Spleen (tissue), 13 donors: ENCODE measurements at places on chromosomes 11 and 22. TPM values are rescaled to one million over a fixed set of nuclear protein-coding genes. Genes with fewer than 3 reads are reported as not detected.

GRCh38 chr11:67416416-67417335 lies 1.2 kb downstream of the CARNS1 start:
- peak; percentile 92 for DNase-seq

DNA sequence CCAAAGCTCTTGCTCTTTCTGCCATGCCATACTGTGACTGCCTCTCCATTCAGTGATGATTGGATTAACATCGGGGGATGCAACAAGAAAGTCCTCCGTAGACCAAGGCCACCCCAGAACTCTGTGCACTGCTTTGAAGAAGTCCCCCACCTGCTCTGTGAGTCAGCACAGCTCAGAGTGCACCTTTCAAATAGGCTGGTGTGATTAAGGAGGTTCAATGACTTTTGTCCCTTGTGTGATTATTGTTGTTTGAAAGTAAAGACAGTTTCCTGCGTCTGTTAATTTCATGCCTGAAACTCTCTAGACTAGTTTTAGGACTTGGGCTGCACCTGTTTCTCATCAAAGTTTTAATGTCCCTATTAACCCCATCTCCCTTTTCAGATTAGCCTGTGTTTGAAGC lies 33.0 kb upstream of the DBX1 start:
- DNase-seq: no peak

- no peak for DNase-seq
These were observed 43.2 kb upstream of the CLMP start for GRCh38 chr11:123238297-123238696.

GRCh38 chr11:99632969-99633368 lies 612.2 kb downstream of the CNTN5 start:
- DNase-seq: no peak

GRCh38 chr11:120343429-120343828 lies 7.2 kb downstream of the ARHGEF12 start:
- no peak for DNase-seq

DNA sequence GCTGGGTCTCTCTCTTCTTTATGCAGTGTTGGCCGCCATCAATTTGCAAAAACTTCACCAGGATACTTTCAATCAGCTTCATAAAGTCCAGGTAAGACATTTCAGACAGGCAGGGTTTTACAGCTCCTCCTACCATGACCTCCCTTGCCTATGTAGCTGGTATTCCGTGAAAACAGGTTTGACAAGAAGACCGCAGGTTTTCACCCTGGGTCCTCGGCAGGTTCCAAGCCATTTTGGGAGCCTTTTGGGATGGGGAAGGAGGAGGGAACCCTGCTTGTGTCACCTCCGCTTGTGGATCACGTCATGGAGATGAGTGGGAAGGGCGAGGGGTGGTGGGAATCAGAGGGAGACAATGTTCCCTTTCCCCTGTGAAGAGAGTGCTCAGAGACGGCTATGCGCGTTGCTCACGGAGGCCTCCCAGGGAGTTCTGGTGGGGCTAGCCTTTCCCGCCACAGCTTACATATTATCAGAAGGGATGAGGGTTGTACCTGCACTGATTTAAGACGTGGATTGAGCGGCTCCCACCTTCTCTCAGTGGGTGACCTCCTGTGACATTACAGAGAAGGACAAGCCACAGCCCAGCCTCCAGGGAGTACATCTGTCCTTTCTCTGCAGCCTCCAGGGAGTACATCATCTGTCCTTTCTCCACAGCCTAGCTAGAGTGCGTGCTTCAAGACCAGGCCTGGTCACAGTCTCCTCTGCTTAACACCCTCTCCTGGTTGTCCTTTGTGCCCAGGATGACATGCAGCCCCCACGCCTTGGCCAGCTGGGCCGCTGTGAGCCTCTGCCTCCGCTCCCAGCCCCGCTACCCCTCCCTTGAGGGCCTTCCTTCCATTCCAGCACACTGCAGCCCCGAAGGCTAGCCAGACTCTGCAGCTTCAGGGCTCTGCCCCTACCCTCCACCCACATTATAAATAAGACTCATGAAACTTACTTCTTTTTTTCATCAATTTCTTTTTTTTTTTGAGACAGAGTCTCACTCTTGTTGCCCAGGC lies 17.2 kb downstream of the GLB1L3 start:
- no peak for DNase-seq

DNA sequence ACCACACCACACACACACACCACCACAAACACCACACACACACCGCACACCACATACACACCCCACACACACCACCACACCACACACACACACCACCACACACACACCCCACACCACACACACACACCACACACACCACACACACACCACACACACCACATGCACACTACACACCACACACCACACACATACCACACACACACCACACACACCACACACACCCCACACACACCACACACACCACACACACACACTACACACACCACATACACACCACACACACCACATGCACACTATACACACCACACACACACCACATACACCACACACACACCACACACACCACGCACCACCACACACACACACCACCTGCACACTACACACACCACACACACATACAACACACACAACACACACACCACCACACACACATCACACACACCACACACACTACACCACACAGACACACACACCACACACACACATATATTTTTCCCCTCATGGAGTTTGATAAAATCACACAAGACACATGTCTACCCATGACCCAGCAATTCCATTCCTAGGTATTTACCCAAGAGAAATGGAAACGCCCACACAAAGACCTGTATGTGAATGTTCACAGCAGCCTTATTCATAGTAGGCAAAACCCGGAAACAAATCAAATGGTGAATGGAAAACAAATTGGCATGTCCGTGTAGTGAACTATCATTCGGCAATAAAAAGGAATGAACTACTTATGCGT lies 14.3 kb downstream of the CD5 start:
- DNase-seq: no peak

- no peak for DNase-seq
These were observed 26.3 kb downstream of the PRCP start for GRCh38 chr11:82873919-82874333.

DNA sequence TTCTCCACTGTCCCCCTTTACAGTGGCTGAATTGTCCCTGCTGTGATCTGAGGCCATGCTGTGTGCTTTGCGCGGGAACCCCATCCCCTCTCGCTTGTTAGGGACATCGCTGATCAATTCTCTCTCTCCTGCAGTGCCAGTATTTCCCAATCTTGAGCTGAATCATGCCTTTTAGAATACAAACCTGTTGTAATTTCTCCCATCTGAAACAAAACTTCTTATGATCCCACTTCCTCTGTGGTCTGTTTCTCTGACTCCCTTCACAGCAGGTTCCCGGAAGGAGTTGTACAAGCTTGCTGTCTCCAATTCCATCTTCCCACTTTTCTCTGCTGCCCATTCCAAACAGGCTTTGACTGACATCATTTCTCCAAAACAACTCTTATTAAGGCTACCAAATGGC lies 16.8 kb downstream of the ADAMTS15 start:
- DNase-seq: no peak

- no peak for DNase-seq
These were observed 3.3 kb downstream of the SCGB1D2 start for GRCh38 chr11:62245271-62245753.

- DNase-seq: no peak
These were observed 5.7 kb downstream of the CHRNA10 start for GRCh38 chr11:3665336-3666022.

- DNase-seq: no peak
These were observed 44.5 kb downstream of the FEZ1 start for GRCh38 chr11:125451400-125452124.

- DNase-seq: no peak
These were observed 41.0 kb upstream of the CD5 start for GRCh38 chr11:61061081-61061826.

DNA sequence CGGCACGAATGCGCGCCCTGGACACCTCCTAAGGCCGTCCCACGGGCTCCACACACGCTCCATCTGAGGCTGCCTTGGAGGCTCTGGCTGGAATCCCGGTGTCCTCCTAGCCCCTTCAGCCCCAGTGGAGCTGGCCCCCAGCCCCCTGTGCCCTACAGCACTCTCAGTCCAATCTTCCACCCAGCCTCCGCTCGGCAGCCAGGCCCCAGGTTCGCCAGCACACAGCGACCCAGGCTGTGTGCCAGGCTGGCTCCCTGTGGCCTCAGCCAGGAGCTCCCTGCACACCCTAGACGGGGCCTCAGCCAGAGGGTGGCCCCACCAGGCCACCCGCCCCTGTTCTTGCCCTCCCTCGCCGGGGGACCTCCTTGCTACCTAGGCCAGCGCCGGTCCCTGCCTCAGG lies 18.6 kb downstream of the MOB2 start:
- no peak for DNase-seq

- DNase-seq: peak; percentile 42
These were observed 209.2 kb upstream of the TBCEL start for GRCh38 chr11:120814531-120815318.

GRCh38 chr22:17272511-17272991 lies 53.3 kb upstream of the ADA2 start:
- DNase-seq: peak; percentile 30

- no peak for DNase-seq
These were observed 16.2 kb upstream of the FADD start for GRCh38 chr11:70186936-70187335.

- DNase-seq: no peak
These were observed 93.7 kb downstream of the JRKL start for GRCh38 chr11:96483374-96483955.

GRCh38 chr22:42863349-42863961 lies 6.4 kb upstream of the ARFGAP3 start:
- DNase-seq: no peak

- DNase-seq: no peak
These were observed 28.8 kb downstream of the YAP1 start for GRCh38 chr11:102139081-102139498.

GRCh38 chr22:22176929-22177616 lies 67.5 kb upstream of the VPREB1 start:
- DNase-seq: no peak

DNA sequence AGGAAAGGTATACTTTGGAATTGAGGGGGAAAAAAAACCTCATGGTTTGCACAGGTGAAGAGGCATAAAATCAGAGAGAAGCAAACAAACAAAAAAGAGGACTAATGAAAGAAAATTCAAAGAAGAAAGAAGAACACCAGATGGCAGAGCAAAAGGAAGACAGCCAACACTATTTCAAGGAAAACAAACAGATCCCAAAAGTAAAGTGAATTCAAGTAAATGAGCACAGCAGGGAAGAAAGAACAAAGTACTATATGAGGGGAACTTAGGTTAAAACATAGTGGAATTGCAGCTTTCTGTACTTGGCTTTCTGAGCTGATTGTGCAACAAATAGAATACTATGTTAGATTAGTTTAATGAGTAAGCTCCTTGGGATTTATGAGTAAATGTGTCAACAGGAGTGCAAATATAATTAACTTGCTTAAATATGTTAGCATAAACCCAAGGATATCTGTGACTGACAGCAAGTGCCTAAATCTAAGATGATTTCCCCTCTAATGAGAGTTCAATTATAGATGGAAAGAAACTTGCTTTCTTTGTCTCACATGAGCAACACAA lies 404.6 kb upstream of the CNTN5 start:
- no peak for DNase-seq

DNA sequence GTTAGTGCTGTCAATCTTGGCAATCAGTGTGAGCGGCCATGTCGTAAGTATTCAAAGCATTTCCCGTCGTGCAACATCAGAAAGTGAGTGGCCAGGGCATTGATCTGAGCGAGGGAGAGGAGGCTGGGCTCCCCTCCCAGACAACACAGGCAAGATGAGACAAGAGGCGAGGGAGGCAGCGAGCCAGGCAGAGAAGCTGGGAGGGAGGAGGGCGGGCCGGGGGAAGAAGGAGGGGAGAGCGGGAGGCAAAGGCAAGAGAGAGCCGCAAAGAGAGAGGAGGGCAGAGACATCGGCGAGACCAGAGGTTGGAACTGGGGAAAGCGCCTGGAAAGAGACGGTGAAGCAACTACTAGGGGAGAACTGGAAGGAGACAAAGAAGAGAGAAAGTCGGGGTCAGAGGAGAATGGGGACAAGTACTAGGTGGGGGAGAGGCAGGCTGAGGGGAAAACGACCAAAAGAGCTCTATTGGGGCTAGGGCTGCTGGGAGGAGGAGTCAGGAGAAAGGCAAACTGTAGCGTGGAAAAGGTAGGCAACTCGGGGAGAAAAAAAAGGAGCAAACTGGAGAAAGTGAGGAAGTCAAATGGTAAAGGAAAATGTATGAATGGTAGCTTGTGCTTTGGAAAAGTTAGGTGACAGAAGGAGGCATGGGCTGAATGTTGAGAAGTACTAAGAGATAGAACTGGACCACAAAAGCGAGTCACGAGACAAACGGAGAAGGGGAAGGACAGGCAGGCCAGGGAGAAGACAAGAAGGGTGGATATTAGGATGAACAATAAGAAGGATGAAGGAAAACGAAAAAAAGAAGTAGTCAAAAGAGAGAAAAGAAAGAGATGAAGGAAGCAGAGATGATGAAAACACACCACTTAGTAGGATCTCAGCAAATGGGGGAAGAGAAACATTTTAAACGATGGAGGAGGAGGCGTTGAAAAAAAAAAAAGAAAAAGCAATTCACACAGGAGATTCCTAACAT lies 130.5 kb upstream of the C11orf58 start:
- peak; percentile 71 for DNase-seq

- DNase-seq: no peak
These were observed 18.9 kb downstream of the ZBTB16 start for GRCh38 chr11:114078423-114078822.

The YWHAH gene
- polyA plus RNA-seq: 62.8 TPM

The CDC45 gene
- 5.1 TPM for polyA plus RNA-seq

The COMT gene
- polyA plus RNA-seq: 63.5 TPM

The MAP6 gene
- 1.3 TPM for polyA plus RNA-seq

The OR52I2 gene
- polyA plus RNA-seq: not detected

The XRRA1 gene
- 1.4 TPM for polyA plus RNA-seq

The OR10AG1 gene
- polyA plus RNA-seq: not detected

The OR10A2 gene
- not detected for polyA plus RNA-seq

The PRG3 gene
- polyA plus RNA-seq: 0.83 TPM

The GPR83 gene
- 0.15 TPM for polyA plus RNA-seq
